ENCODE measurements at places on chromosomes 7 and 10. TPM values are rescaled to one million over a fixed set of nuclear protein-coding genes. Genes with fewer than 3 reads are reported as not detected.

The FAM25G gene
- not detected for total RNA-seq

The P4HA1 gene
- total RNA-seq, result 189 TPM

The JCAD gene
- 9.8 TPM for total RNA-seq

The RSPH10B2 gene
- not detected for total RNA-seq

The SNCG gene
- total RNA-seq, result 32.0 TPM

The PLEKHS1 gene
- total RNA-seq, result not detected

The KLF14 gene
- total RNA-seq, result 0.13 TPM

The CYP3A5 gene
- 0.24 TPM for total RNA-seq

The PFKFB3 gene
- total RNA-seq, result 22.9 TPM

The OR2A7 gene
- 0.13 TPM for total RNA-seq

The SYCE1 gene
- not detected for total RNA-seq

The CYP26C1 gene
- 0.13 TPM for total RNA-seq

The PTPN12 gene
- 37.8 TPM for total RNA-seq

The EBLN1 gene
- not detected for total RNA-seq

The KIFBP gene
- total RNA-seq, result 25.9 TPM

The FAM13C gene
- total RNA-seq, result 1.9 TPM

The ANKMY2 gene
- total RNA-seq, result 8.6 TPM

Data from epithelial cell of alveolus of lung (primary cell).